Fibroblast of upper back skin (primary cell): ENCODE measurements at places on chromosomes 13 and 19.

- no peak for DNase-seq
Observed at GRCh38 chr19:13104360-13104847, 1.7 kb upstream of the LYL1 start.

GRCh38 chr19:43505186-43505456, 575 bp upstream of the PHLDB3 start:
- no peak for DNase-seq

DNA sequence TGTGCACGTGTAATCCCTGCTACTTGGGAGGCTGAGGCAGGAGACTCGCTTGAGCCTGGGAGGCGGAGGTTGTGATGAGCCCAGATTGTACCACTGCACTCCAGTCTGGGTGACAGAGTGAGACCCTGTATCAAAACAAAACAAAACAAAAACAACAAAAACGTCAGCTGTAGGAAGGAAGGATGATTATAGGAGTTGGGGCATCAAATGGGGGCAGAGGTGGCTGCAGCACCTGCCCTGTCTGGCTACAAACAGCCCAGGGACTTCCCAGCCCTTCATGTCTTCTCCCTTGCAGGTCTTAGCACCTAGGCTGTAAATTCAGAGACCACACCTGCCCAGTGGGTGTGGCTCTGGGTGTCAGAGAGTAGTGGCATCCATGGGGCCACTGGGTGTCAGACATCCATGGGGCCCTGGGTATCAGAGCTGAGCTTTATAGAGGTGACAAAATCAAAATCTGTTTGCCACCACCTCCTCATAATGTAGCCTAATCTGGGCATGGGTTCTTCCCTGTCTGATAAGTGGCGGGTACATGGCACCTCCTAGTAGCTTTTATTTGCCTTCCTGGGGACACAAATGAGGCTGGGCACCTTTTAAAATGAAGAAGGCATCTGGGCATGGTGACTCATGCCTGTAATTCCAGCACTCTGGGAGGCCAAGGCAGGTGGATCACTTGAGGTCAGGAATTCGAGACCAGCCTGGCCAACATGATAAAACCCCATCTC, 4.7 kb upstream of the B3GNT3 start:
- no peak for DNase-seq

DNA sequence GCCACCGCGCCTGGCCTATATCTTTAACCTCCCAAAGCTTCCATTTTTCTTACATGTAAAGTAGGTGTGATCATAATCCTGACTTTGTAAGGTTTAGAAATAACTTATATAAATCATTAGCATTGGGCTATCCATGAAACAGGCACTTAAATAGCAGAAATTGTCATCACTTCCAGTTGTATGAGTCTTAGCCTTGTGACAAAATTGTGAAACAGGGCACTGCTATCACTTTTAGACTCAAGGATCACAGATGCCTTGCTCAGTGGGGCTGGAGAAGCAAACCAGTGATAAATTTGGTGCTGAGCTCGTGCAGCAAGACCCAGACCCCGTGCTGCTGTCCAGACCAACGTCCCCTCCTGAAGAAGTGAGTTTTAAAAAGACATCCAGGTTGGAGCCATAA, 209.7 kb downstream of the KATNAL1 start:
- DNase-seq: no peak

GRCh38 chr19:33630880-33631608, 9.3 kb downstream of the CHST8 start:
- no peak for DNase-seq

DNA sequence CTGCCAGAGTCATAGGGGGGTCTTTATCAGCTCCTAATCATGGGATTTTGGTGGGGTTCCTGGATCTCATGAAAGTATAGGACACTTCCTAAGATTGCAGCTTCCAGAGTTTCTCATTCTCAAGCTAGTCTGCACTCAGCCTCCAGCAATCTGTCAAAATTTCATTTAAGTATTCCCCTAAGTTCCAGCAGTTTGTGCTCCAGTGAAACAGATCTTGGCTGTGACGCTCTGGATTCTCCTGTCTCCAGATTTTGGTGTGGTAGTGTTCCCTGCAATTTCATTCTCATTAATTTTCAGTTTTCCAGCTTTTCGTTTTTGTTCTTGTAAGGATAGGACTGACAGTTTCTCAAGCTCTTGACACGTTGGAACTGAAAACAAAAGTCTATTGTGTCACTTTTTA, 908.9 kb upstream of the MIR17HG start:
- DNase-seq: no peak

- no peak for DNase-seq
Observed at GRCh38 chr13:50236898-50237318, 221.7 kb downstream of the KCNRG start.

DNA sequence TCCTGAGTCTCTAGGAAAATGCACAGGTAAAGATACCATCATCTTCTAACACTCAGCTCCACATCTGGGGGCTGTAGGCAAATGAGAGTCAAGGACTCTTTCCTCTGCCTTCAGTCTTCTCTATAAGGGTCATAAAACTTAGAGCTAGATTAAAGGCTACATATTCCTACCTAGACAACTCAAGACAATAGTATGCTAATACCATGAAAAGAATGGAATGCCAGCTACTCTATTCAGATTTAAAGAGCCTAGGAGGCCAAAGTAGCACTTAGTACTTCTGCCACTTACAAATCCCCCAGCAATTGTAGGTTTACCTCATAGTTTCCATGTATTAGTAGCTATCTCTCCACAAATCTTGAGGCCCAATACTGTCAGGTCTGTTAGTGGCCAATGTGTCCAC, 453.0 kb downstream of the SLITRK5 start:
- DNase-seq: no peak

DNA sequence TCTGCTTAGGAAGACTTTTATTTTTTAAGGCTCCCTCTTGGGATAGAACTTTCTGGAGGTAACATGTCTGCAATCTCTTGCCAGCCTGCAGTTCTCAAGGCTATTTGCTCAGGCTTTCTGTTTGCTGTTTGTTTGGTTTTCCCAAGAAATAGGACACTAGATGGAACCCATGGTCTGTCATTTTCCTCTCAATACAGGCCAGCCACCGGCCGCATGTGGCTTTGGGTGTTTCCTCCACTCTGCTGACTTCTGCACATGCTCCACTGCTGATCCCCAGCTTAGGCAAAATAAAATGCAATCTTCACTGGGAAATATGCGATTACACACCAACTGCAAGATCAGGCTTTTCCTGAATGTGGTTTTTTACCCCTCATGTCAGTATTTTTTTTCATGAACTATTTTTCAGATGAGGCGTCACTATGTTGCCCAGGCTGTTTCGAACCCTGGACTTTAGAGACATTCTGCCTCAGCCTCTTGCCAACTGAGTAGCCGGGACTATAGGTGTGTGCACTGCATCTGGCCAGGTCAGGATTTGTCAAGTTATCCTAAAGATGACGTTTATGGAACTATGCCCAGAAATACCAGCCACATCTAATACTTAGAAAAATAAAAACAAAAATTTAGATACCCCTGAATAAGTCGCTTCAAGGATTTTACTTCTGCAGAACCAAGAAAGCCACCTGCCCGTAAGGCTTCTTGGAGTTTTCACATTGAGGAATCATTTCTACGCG, 94.3 kb upstream of the PABPC3 start:
- no peak for DNase-seq

DNA sequence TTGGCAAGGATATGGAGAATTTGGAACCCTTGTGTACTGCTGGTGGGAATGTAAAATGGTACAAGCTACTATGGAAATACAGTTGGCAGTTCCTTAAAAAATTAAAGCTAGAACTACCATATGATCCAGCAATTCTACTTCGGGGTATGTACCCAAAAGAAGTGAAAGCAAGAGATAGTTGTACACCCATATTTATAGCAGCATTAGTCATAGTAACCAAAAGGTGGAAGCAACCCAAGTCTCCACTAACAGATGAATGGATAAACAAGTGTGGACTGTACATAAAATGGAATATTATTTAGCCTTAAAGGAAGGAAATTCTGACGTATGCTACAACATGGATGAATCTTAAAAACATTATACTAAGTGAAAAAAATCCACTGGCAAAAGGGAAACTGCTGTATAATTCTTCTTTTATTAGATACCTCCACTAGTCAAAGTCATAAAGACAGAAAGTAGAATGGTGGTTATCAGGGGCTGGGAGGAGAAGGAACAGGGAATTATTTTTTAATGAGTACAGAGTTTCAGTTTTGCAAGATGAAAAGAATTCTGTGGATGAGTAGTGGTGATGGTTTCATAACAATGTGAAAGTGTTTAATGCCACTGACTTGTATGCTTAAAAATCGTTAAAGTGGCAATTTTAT, 141.6 kb downstream of the RXFP2 start:
- no peak for DNase-seq

GRCh38 chr19:10260141-10260584, 8.1 kb downstream of the MRPL4 start:
- DNase-seq: no peak

DNA sequence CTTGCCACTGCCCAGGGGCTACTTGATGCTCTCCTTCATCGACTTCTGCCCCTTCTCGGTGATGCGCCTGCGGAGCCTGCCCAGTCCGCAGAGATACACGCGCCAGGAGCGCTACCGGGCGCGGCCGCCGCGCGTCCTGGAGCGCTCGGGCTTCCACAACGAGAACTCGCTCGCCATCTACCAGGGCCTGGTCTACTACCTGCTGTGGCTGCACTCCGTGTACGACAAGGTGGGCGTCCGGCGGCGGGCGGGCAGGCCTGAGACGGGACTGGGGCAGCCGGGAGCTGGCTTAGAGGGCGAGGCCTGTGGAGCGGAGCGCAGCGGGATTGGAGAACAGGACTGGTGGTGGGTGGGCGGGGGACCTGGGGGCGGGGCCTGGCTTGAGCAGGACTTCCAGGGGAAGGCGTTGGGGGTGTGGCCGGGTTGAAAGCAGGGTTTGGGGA, 12.7 kb upstream of the PSMD8 start:
- peak; percentile 53 for DNase-seq

- no peak for DNase-seq
Observed at GRCh38 chr19:1658150-1659083, 6.0 kb upstream of the TCF3 start.

GRCh38 chr19:47765523-47766358, 12.8 kb upstream of the SELENOW start:
- DNase-seq: peak; percentile 50

GRCh38 chr19:10270180-10270615, 722 bp upstream of the ICAM1 start:
- no peak for DNase-seq

- DNase-seq: peak; percentile 24
Observed at GRCh38 chr13:43377149-43377548, 353.8 kb downstream of the DNAJC15 start.

DNA sequence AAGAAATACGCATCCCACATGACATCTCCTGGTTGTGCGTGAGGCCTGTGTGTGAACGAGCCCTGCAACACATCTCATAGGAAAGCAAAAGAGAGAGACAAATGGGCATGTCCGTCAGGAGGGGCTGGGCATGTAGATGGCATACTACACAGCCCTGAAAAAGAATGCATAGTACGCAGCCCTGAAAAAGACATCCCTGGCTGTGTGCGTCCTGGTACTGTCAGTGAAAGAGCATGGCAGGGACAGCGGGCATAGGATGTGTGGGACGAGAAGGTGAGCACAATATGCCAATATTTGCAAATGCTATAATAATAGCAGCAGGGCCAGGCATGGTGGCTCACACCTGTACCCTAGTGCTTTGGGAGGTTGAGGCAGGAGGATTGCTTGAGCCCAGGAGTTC, 28.6 kb downstream of the PTPRS start:
- no peak for DNase-seq

DNA sequence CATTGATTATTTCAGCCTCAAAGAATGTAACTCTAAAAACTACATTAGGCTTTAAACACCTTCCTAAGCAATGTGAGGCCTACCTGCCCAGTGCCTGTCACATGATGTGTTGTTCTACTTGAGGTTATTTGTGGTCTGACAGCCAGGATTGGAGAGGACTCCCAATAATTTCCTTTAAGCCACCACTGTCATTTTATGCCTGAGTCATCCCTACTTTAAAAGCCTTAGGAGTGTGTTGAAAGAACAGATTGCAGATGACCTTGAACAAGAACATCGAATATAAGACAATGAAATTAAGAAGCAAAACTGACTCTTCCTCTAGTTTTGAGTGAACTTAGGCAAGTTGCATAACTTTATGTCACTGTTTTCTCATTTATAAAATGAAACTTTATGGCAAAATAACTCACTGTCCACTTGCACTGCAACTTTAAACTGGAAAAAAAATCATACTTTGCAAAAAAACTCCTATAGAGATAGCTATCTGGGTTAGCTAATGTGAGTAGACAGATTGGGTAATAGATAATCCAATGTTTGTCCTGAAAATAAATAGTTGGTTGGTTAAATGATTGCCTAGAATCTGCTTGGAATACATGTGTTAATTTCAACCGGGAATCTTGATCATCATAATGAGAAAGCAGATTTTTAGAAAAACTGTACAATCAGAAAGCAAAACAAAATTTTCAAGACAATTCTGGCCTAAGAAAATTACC, 361.2 kb downstream of the SUCLA2 start:
- DNase-seq: no peak

DNA sequence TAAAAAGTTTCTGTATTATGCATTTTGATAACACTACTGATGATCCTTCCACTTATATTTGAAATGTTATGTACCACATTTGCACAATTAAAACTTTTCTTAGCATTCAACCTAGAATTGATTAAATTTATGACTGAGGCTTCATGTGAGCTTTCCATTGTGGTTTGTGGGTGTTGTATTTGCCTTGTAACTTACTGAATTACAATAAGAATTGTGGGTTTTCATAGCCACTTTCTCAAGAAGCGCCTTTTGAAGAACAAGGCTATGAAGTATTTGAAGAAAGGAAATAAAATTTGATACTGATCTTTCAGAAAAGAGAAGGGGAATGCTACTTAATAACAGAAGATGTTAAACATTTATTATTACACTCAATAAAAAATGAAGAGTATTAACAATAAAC, 7.0 kb upstream of the TEX26 start:
- DNase-seq: no peak

- DNase-seq: peak; percentile 71
Observed at GRCh38 chr19:16584248-16585093, 12.3 kb upstream of the SLC35E1 start.

- no peak for DNase-seq
Observed at GRCh38 chr13:49608651-49609331, 19.5 kb upstream of the ARL11 start.

DNA sequence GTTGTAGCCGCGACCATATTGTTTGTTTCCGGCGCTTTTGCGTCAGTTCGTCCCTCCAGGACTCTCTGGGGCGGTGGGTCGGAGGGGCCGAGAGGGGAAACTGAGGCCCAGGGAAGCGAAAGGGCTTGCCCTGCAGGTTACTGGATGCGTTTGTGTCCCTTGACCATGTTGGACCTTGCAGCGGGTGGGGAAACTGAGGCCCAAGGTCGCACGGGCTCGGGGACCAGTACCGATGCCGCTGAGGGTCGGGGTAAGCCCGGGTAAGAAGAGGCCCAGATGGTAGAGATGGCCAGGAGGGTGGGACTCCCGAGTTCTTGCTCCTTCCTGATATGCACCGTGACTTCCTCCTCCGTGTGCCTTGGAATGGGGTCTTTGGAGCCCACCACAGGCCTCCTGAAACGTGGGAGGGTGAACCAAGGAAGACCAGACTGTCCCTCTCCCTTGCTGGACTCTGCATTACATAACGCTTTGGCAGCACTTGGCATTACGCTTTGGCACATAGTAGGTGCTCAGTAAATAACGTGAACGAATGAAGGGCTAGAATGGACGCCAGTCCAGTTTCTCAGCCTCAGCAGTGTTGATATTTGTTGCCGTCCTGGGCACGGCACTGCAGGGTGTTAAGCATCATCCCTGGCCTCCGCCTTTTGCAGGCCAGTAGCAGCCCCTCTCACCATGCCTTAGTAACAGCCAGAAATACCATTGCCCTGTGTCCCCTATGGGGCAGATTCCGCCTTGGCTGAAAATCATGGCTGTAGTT, 743 bp downstream of the CHAF1A start:
- no peak for DNase-seq

GRCh38 chr13:84080748-84081530, 198.7 kb upstream of the SLITRK1 start:
- no peak for DNase-seq

- DNase-seq: peak; percentile 54
Observed at GRCh38 chr19:17829855-17830566, 8.7 kb upstream of the INSL3 start.
